ENCODE measurements at places on chromosomes 6 and 20.

DNA sequence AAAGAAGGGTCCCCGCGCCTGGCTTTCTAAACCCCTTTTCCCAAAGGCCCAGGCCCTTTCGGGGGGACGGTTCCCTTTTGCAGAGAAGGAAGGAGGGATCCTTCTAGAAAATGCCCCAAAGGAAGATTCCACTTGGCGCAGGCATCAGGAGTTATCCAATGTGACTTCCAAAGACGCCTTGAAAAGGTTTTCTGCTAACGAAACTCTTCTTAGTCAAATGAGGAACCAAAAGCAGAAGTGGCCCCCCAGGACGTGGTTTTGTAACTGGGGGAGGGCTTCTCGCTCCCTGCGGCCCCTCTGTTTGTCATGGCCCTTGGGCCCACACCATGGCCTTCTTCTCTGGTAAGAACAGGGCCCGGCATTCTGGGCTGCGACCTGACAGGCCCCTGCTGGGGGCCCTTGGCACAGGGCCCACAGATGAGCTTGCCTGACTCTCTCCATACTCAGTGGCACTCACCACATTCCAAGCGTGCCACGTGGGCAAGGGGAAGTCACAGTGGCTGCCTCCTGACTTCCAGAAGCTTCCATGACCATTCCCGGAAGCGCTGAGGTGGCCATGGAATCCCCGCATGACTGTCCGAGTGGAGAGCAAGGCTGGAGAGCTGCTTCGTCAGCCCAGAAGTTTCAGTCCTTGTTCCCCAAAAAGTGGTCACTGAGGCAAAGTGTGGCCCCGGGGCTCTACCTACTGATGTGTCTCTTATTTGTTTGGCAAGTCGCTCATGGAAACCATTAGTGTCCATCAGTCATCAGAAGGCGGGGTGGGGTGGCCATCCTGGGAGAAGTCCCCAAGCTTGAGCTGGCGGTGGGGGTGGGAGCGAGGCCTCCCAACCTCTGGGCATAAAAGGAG, 834 bp upstream of the CTSZ start:
- DNase-seq = peak; percentile 45

GRCh38 chr6:141874930-141875602, 257.7 kb upstream of the GJE1 start:
- no peak for DNase-seq

- DNase-seq = no peak
Measured at GRCh38 chr6:141394125-141394536, 738.6 kb upstream of the GJE1 start.

DNA sequence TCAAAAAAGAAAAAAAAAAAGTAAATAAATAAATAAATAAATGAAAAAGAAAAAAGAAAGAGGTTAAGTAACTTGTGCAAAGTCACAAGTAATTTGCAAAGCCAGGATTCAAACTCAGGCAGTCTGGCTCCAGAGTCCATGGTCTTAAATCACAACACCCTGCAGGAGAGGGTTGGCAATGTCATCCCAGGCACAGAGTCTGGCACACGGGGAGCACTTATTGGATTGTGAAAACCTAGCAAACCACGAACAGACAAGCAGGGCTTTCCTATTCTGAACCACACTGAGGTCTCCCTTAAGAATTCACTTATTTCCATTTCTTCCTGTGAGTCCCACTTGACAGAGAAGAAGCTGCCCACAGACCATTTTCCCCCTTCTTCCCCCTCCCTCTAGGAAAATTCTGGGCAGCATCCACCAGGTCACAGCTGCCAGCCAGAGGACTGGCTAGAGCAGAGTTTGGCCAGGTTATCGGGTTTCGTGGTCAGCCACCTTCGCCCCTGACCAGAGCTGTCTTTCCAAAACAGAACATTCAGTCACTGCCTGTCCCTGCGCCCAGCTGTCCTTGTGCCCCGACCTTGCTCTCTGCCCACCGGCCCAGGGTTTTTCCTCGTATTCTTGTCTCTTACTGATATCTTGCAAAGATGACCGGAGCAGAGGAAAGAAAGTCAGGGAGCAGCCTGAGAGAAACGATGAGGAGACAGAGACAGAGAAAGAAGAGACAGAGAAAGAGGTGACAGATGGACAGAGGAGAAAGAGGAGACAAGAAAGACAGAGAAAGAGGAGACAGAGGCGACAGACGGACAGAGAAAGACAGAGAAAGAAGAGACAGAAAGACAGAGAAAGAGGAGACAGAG, 106.4 kb upstream of the PTPN1 start:
- no peak for DNase-seq

GRCh38 chr6:39777661-39778060, 14.5 kb upstream of the DAAM2 start:
- DNase-seq = no peak

GRCh38 chr6:3372912-3373554, 83.8 kb downstream of the SLC22A23 start:
- DNase-seq = peak; percentile 69

DNA sequence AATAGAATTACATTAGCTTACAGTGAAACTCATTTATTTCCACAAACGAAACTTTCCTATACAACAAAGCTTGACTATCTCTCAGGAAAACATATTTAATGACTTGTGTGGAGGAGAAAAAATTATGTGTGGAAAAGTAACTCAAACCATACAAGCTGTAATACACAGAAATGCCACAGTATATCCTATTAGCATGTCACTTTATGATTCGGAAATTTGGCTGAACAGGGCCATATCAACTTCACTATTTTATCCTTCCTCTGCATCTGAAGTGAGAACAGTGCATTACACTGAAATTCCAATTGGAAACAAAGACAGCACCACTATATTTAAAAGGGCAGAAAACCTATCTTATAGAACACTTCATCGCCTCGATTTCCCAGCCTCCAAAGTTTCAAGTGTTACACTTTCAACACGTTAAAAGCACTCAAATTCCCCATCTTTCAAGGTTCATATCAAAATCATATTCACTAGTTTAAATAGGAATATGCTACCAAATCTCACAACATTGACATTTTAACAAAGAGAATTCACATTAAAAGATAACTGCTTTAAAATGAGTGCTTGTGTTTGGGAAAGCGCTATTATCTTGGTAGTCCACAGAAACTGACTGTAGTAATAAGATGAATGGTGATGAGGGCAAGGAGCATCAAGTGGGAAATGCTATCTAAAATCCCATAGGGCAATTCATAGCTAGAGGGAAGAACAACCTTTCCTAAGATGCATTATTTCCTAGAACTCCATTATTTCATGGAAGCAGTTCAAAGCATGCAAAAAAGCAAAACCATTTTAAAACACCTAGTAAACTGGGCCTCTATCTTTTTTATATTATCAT, 1.8 kb downstream of the REV3L start:
- DNase-seq = no peak

GRCh38 chr6:10687582-10687981, 6.8 kb downstream of the C6orf52 start:
- DNase-seq = no peak

GRCh38 chr6:121627761-121628160, 192.3 kb downstream of the GJA1 start:
- no peak for DNase-seq

- DNase-seq = no peak
Measured at GRCh38 chr20:2693286-2694007, 867 bp downstream of the EBF4 start.

DNA sequence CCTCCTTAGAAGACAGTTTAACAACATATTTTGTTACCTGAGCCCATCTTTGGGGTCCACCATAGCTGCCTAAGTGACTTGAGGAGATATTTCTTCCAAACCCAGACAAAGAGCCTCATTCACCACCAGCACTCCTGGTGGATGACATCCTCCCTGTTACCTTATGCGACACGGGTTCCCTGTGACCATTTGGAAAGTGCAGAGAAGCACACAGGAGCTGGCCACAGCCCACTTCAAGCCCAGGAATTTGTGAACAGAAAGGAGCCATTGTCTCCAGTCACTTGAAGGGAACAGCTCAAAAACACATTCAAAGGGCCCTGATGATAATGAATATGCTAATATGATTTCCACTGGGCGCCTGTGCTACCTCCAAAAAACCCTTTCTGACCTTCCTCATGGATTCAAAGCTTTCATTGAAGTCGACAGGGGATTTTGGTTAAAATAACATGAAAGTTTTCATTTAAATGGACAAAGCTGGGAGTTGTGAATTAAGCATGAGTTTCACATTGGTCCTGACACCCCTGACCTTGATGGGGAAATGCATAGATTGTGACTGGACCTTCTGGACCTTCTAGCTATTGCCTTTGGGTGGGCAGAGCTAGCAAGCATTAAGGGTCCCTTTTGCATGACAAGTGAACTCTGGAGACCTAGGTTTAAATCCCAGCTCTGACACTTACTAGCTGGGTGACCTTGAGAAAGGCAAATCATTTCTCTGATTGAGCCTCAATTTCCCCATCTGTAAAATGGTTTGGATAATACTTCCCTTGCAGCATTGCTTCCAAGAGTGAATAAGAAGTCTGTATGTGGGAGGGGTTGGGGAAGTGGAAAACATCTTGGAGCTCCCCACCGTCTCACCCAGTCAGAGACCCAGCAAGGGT, 83.3 kb upstream of the SIRPA start:
- DNase-seq = no peak

- no peak for DNase-seq
Measured at GRCh38 chr20:47421076-47421475, 64.6 kb upstream of the ZMYND8 start.

- no peak for DNase-seq
Measured at GRCh38 chr6:120854583-120854982, 479.7 kb downstream of the TBC1D32 start.

GRCh38 chr20:20782231-20782630, 69.8 kb upstream of the RALGAPA2 start:
- DNase-seq = no peak

Measured in colonic mucosa (tissue), 4 donors.